ENCODE measurements at places on chromosomes 2 and 18.

DNA sequence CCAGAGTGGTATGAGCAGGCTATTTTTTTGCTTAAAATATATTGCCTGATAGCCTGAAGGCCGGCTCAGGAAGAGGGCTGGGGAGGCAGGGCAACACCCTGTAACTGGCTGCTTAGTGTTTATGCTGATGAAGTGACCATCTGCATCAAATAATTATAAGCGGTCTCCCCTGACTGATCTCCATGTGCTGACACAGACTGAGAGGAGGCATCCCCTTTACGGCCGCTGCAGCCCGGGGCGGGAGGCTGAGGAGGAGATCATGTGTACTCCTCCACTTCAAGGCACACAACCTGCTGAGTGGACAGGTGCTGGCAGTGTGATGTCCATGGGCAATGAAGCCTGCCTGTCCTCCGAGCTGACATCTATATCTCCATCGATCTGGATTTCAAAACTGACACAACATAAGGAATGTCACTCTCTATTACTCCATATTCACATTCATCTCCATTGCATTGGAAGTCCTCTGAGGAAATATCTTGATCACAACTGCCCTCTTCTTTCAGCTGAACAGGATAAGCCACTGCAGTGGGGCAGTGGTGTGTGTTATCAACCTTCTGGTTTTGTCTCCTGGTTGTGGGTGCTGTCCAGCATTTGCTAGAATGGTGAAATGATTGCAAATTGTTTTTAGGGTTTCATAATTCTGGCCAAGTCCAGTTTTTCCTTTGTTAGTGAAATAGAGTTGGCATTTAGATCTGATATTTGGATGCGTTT is 143.5 kb downstream of the AQP4 start:
- DNase-seq: no peak

DNA sequence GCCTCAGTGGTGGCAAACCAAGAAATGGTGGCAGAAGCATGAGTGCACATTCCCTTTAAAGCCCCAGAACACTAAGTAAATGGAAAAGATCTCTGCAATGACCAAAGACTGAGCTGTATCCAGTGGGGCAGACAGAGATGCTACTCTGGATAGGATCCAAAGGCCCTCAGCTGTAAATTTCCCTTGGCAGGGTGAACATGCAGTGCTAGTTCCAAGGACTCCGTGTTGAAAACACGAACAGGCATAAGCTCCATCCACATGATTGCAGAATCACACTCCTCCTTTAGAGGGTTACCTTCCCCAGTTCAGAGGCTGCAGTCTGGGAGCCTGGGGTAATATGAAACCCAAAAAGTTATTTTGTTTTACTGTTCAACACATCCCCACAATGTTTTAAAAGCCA is 98.6 kb upstream of the KLF7 start:
- DNase-seq: no peak

- no peak for DNase-seq
Observed at GRCh38 chr2:20415511-20415918, 31.4 kb upstream of the RHOB start.

GRCh38 chr18:5106730-5107129 is 90.3 kb downstream of the AKAIN1 start:
- no peak for DNase-seq

- no peak for DNase-seq
Observed at GRCh38 chr2:127589358-127589757, 53.9 kb downstream of the MYO7B start.

DNA sequence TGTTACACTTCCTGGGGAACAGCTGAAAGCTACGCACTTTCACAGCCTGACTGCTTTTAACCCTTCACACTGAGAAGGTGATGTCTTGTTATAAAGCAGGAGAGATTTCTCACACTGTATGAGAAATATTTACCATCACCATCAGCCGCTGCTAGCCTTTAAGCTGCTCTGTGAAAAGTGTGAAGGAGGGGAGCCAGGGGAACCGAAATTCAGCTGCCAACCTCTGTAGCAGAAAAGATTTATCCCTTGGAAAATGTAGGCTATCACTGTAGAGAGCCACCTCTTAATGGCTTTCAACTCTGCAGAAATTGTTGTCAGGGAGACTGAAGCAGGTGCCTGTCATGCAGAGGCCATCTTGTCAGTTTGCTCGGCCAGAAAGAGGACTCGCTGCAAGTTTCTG is 145.3 kb downstream of the SP3 start:
- no peak for DNase-seq

DNA sequence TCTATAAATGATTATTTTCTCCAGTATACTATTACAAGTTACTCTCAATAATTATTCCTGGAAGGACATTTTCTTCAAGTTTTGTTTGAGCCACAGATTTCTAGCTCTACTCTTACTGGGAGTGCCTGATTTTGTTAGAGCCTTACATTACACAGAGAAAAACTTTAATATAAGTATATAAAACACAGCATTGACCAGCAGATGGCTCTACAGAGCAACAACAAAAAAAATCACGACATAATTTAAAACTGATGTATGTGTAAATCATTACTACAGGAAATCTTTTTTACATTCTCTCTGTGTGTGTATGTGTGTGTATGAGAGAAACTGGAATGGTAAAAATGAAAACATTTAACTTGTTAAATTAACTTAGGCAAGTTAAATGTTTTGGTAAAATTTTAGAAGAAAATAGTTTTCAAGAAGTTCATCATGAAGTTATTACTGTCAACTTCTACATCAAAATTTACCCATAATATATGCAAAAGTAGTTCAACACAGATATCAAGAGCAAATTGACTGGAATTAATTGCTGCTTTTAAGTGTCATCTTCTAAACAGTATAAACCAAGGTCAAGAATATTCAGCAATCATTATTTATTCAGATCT is 103.3 kb downstream of the MDH1 start:
- no peak for DNase-seq

- no peak for DNase-seq
Observed at GRCh38 chr2:190578158-190579057, 43.9 kb upstream of the NEMP2 start.

DNA sequence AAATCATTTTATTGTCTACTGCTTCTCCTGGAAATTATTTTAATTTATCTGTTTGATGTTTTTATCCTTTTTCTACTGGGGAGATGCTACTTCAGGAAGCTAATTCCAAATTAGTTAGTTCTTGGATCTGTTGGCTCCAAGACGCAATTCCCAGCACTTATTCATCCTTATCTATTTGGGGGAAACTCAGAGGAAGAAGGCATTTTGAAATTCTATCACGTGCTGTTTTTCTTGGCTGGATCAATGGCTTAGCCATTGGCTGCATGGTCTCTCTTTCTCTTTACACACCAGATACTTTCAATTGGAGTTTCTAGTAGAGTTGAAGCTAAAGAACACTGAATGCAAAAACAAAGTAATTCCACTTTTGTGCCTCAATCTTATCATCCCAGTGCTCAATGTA is 98.3 kb downstream of the RAPGEF4 start:
- no peak for DNase-seq

DNA sequence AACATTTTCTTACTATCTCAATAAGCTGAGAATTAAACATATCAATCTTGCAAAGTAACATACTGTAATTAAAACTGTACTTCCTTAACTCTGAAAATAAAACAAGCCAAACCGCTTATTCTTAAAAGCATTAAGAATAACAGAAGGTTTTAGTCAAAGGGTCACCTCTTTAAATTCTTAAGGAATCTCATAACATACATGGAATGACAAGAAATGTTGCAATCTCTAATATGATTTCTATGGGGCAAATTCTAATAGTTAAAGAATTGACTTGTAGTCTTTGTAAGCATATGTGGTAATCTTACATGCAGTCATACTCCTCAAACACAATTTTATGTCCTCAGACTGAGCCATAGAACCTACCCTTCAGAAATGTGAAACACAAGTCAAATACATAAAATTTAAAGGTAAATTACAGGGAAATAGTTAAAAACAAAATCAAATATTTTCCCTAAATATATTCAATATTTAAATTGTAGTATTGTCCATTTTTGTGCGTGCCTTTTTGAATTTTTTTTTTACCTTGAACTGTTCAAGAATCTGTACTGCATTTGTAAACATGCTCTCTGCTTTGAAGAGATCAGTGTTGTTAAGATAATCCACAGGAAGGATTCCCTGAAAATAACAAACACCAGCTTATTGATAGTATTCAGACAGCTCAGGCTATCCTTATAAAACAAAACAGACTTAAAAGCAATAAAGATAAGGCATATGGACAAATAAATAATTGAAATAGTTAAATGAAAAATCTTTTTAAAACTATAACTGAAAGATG is 48.2 kb downstream of the PIGN start:
- DNase-seq: no peak

DNA sequence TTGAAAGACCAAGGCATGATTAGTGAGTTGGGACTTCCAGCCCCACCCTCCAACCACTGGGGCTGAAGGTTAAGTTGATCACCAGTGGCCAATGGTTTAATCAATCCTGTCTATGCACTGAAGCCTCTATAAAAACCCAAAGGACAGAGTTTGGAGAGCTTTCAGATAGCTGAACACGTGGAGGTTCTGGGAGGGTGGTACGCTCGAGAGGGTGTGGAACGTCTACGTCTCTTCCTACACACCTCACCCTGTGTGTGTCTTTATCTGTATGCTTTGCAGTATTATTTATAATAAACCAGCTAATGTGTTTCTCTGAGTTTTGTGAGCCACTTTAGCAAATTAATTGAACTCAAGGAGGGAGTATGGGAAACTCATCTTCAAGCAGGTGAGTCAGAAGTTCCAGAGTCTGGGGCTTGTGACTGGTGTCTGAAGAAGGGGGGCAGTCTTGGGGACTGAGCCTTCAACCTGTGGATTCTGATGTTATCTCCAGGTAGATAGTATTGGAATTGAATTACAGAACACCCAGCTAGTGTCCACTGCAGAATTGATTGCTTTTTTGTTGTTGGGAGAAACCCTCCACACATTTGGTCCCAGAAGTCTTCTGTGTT is 20.3 kb downstream of the ACTR3 start:
- no peak for DNase-seq

DNA sequence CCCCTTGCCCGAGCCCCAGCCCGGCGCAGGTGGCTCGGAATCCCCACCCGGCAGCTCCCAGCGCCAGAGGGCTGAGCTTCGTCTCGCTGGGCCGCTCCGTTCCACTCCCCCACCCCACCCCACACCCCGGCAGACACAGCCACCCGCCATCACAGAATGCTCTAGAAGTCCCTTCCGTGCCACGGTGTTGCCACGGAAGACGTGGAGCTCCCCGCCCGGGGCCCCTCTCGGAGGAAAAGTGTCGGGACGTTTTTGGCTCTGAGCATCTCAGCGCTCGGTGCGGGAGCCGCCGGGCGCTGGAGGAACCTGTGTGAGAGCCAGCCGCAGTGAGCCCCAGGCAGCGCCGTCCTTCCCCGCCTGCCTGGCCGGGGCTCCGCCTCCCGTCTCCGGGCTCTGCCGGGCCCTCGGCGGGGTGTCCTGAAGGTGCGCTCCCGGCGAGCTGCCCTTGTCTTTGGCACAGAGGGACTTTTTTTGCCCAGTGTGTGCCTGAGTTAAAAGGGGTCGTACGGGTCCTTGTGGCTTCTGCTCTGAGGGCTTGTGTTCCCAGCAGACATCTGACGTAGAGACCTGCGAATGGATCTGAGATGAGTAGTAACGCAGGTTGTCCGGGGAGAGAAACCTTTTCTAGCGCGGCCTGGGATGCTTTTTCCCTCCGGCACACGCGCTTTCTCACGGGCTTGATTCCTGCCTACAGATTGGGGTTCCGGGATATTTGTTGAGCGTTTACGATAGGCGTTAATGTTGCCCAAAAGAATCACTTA is 1.8 kb downstream of the ZCCHC2 start:
- DNase-seq: peak; percentile 63

DNA sequence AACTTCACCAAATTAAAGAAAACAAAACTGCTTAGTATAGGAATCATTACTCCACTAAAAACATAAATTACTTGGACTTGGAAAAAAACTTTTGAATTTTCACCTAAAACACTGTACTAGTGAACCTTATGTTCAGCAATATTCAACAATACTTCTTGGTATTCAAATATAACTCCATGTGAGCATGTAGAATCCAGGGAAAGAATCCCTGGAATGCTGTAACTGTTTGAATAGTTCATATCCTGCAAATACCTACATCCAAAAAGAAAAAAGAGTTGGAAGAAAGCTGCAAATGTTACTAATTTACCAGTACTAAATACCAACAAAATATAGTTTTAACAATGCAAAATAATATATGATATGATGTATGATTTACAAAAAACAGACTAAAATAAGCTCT is 65.4 kb downstream of the IKZF2 start:
- no peak for DNase-seq

DNA sequence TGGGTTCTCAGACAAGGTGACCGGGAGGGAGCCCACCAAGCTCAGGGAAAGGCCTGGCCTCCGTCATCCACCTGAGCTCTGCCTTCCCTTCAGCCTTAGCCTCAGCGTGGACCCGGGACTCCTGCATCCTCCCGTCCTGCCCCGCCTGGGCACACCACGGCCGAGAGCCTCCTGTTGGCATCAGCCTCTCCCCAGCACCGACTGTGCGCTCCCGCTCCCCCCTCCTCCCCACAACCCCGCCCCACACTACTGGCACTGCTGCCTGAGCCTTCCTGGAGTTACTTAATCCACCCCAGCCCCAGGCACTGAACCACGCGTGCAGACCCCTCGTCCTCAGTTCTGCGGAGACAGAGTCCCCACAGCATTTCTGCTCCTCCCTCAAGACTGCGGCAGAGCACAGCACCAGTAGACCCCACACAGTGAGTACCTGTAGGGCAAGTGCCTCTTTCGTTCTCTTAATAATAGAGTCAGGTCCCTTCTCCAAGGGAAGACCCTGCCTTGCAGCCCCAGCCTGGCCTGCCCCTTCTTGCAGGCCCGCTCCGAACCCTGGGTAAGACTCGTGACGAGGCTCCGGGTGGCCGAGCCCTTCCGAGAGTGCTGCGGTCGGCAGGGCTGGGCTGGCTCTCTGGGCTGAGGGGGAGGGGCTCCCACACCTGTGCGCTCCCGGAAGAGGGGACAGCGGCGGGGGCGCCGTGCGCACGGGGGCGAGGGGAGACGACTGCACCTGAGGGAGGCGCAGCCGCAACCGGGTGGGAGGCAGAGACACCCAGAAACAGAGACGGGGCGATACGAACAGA is at the start of gene AMER3:
Gene AMER3, plus strand, starts transcription at position 285 of the 797 bp plus-strand sequence. CDS start 6,533 bp downstream, outside the sequence.
- no peak for DNase-seq

- DNase-seq: no peak
Observed at GRCh38 chr2:217645896-217646295, 356.9 kb downstream of the TNS1 start.

DNA sequence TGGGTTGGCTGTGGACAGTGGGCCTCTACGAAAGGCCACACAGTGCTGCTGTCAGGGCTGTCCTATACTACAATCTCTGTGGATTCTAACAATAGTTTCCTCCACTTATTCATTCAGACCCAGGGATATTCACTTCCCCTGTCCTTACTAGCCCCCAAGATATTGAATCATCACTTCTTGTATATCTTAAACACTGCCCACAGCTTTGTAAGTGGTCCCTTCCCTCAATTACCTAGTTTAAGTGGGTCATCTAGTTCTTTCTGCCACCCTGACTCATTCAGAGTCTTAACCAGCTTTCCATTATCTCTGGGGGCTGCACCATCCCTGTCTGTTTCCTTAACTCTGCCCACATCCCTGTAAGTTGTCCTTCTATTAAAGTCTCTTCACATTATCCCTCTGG is 69.2 kb downstream of the CD28 start:
- no peak for DNase-seq

GRCh38 chr2:201883606-201884369 is 77.5 kb downstream of the CDK15 start:
- DNase-seq: no peak

All from activated CD4-positive, alpha-beta memory T cell treated with anti-CD3 and anti-CD28 coated beads, Interleukin-2, amount 10 ng/mL, durations not matched to agents 7 days and 5 days (primary cell).